ENCODE measurements at places on chromosomes 1 and 21.
A peak's percentile ranks its signal among the peaks of the same experiment; 100 is the strongest.

DNA sequence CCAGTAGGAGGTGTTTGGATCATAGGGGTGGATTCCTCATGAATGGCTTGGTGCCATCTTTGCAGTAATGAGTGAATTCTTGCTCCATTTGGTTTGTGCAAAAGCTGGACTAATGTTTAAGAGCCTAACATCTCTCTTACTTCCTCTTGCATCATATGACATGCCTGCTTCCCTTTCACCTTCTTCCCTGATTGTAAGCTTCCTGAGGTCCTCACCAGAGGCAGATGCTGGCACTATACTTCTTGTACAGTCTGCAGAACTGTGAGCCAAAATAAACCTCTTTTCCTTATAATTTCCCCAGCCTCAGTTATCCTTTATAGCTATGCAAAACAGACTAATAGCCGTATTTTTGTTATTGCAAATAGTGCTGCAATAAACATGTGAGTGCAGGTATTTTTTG lies 8.1 kb downstream of the PRSS38 start:
- DNase-seq = no peak

GRCh38 chr1:220119043-220119512 lies 25.1 kb downstream of the IARS2 start:
- no peak for DNase-seq

DNA sequence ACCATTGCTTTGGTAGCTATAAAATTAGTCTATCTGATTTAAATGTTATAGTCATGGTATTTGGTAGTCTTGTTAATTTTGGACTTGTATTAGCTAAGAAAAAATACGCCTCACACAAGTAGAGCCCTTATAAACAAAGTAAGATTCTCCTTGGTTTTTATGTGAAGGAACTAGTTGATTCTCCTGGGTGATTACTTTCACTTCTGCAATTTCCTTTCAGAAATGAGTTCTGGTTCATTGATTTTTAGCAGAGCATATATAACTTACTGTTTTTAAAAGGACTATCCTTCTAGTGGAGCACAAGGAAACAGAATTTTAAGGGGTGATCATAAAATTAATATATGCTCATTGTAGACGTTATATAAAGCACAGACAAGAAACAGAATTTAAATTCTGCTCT lies 120.1 kb downstream of the BACH1 start:
- no peak for DNase-seq

DNA sequence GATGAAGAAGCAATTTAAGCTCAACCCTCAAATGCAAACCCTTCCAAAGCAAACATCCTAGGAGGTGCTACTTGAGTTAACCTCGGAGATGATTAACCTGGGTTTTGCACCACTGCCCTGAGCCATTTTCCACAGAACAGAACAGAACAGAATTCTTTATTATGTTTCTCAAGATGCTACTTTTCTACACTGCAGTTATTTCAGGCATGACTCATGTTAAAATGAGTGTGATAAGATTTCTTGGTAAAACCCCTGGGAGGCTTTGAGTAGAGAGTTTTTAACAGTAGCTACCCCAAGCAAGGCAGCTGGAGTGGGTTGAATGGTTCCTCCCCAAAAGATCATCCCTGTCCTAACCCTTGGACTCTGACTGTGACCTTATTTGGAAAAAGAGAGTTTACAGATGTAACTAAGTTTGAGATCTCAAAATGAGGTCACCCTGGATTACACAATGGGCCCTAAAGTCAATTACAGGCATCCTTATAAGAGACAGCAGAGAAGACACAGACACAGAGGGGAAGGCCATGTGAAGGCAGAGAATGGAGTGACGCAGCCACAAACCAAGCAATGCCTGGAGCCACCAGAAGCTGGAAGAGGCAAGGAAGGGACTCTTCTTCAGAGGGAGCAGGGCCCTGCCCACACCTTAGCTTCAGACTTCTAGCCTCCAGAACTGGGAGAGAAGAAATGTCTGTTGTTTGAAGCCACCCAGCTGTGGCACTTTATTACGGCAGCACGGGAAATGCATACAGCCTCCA lies 153.4 kb downstream of the ETS2 start:
- DNase-seq = no peak

DNA sequence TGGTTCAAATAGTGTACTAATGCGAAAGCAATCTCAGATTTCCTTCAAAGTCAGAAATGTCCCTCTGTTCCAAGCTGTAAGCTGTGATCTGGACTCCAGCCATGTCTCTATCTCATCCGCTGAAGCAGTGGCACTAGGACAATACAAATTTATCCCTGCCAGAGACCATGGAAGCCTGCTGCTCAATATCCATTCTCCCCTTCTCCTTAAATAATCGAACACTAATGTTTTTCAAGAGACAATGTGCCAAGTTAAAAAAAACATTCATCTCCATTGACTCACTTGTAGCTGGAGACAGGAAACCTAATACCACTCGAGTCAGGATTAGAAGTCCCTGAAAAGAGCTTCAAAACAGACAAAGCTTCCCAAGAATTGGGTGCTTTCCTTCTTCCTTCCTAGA lies 38.5 kb upstream of the PGBD5 start:
- no peak for DNase-seq

- DNase-seq = no peak
Observed at GRCh38 chr1:36326499-36326898, 3.1 kb upstream of the EVA1B start.

DNA sequence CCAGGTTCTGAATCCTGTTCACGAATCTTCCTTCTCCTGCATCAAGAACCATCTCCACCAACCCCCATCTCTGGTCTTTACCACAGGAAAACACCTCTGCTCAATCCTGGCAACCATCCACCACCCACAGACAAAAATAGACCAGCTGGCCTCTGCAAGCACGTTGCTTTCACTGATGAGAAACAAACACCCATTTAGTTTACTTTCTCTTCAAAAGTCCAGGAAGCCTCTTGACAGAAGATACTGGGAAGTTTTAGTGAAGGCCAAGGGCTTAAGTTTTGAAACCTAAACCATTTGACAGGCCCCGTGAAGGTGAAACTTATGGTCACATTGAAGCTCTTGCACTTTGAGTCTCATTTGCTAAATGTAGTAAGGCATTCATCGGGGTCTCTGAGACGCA lies 122.6 kb upstream of the PPP2R5A start:
- no peak for DNase-seq

GRCh38 chr1:77655431-77655974 lies 27.0 kb downstream of the ZZZ3 start:
- no peak for DNase-seq

- DNase-seq = no peak
Observed at GRCh38 chr1:6975331-6976043, 190.2 kb downstream of the CAMTA1 start.

GRCh38 chr1:26582836-26583460 lies 53.4 kb downstream of the RPS6KA1 start:
- DNase-seq = peak; percentile 26

DNA sequence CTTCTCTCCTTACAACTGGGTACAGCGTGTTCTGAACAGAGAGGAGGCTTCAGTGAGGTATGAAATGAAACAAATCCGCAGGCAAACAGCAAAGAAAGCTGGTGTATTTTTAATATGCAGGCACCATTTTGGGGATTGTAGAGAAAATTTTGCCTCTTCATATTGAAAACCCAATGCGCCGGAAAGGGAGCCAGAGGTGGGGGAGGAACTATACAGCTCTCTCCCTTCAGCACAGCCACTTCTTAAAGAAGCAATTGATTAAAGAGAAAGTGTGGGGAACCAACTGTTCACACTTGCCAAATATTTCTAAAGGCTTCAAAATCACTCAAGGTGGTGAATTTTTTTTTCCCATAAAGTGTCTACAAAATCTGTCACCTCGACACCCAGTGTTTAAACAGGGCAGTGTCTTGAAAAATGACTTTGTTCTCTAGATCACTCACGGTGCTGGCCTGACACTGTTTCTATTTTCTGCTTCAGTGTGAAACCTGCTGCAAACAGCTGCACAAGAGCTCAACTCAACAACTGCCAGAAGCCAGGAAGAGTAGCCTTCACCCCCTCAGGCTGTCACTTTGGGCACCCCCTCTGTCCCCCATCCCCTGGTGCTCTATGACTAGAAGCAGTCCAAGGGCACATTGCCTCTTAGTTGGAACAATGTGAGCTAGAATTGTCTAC lies 123.8 kb upstream of the CTTNBP2NL start:
- no peak for DNase-seq

DNA sequence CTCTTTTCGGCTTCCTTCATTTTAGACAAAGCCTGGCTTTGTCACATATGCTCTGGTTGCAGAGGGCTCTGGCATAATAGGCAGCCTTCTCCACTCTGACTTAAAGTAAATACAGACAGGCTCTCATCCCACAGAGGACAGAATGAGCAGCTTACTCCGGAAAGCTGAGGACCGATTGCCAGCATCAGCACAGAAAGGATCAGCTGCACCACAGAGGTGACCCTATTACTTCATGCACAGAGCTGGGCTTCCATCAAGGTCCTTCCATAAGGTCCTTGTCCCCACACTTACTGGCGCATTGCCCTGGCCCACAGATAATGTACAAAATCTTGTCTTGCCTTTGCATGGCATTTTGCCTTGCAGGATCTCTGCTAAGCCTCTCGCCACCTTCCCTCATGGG lies 67.6 kb downstream of the SEC16B start:
- no peak for DNase-seq

GRCh38 chr1:198655459-198656121 lies 16.8 kb downstream of the PTPRC start:
- DNase-seq = no peak
